ENCODE measurements at places on chromosomes 7 and 10.
A peak's percentile ranks its signal among the peaks of the same experiment; 100 is the strongest.

DNA sequence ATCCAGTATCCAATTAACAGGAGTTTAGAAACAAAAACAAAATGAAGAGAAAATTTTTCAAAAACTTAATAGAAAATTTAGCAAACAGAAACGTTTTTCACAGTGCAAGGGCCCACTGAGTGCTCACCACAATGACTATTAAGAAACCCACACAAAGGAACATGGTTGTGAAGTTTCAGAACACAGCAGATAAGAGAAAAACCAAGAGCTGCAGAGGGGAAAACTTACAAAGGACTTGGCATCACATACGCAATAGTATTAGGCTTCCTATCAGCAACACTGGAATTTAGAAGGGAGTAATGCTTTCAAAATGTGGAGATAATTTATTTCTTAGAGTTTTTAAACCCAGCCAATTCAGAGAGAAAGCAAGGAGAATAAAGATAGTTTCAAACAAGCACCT lies 1.7 kb upstream of the C7orf25 start:
- no peak for DNase-seq

DNA sequence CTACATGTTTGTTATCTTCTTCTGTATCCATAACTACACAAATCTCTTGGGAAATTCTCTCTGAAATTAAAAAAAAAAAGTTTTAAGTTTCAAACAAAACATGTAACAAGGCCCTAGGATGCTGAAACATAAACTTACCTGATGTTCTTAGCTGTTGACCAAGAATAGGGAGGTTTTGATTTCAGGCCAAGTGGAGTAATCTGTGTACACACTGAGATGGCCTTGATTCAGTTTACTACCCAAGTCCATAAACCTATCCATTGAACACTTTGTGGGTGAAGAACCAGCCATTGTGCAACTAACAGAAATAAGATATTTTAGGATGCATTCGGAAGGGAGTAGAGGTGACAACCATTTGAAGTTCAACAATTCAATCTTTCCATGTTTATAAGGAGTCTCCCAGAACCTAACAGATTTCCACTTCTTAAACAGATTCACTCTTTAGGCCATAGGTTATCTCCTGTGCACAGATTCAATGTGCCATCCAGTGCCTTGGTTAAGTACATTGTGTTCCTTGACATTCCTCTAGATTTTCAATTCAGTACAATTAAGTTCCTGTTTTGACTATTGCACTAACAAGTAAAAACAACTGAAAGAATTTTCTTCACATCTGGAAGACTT lies 143.1 kb downstream of the CRPPA start:
- no peak for DNase-seq

DNA sequence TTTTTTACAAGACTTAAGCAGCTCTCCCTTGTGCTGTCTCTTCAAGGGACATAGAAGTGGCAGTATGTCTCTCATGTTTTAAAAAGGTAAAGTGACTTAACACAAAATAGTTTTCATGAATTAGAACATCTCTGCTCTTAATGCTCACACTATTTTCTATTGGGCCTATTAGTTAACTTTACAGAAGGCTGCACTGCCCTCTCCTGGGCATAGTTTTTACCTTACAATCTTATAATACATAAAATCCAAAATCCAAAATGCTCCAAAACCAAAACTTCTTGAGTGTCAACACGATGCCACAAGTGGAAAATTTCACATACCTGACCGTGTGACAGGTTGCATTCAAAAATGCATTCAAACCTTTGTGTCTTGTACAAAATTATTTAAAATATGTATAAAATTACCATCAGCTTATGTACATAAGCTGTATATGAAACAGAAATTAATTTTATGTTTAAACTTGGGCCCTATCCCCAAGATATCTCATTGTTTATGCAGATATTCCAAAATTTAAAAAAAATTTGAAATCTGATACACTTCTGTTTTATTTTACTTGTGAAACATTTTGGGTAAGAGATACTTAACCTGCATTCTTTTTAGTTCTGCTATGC lies 25.8 kb downstream of the TES start:
- peak; percentile 33 for DNase-seq

DNA sequence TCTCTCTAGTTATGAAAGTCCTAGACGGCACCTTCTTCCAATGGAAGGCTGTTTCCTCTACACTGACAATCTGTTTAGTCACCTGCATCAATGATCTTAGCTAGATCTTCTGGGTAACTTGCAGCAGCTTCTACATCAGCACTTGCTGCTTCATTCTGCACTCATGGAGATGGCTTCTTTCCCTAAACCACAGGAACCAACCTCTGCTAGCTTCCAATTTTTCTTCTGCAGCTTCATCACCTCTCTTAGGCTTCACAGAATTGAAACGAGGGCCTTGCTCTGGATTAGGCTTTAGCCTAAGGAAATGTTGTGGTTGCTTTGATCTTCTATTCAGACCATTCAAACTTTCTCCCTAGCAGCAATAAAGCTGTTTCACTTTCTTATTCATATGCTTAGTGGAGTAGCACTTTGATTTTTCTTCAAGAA lies 24.6 kb downstream of the NAMPT start:
- no peak for DNase-seq

DNA sequence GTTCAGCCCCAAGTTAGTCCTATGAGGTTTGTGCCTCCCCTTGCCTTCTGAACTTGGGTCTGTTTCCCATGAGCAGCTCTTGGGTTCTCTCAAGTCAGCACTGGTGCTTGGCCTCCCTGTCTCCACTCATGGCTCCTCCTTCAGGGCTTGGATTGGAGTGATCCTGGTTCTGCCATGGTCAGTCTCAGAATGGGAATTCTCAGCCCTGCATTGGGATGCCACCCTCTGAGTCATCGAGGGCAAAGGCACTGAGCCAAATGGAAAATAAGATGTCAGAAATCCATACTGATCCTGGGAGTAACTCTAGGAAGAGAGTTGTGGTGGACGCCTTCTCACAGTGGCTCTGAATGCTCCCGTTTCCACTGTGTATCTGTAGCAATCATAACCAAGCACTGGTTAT lies 233.4 kb upstream of the HABP2 start:
- no peak for DNase-seq

DNA sequence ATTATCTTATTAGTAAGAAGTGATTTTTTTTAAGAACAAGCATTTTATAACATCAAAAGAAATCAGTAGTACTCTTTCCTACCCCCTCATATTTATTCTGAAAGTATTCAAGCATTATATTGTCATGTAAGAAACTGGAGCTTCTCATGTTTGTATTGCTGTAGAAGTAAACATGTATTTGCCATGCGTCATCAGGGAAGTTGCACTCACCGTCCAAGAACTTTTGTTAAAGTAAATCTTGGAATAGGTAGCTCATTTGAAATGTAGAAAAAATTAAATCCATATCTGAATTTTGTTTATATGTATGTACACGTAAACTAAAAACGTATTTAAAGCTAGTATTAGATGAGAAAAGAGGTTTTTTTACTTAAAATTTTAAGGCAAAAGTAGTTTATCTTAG lies 96.8 kb downstream of the PTEN start:
- DNase-seq: no peak

GRCh38 chr7:55271661-55272060 lies 93.5 kb upstream of the LANCL2 start:
- no peak for DNase-seq

GRCh38 chr7:91228327-91228726 lies 35.9 kb upstream of the FZD1 start:
- DNase-seq: no peak

DNA sequence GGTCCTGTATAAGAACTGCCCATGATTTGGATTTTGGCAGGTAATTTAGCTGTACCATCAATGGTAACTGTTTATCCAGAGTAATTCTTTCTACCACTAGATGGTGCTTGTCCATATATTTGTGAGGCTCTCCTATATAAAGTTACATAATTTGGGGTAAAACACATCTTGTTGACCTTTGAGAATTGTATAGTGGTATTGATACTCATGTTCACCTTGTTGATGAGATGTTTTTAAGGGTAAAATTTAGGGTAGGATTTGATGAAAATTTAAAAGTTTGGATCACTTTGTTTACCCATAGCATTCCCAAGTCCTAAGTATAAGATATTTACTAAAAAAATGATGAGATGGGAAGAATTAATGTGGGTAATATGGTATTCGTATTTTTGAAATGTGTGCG lies 31.6 kb downstream of the ST7 start:
- no peak for DNase-seq

All from neural crest cell (in vitro differentiated cells).